ENCODE measurements at places on chromosomes 5 and 9. TPM values are rescaled to one million over a fixed set of nuclear protein-coding genes. Genes with fewer than 3 reads are reported as not detected.

Gene DUSP1
- total RNA-seq = 55.6 TPM

Gene SPACA9
- total RNA-seq = 7.7 TPM

DNA sequence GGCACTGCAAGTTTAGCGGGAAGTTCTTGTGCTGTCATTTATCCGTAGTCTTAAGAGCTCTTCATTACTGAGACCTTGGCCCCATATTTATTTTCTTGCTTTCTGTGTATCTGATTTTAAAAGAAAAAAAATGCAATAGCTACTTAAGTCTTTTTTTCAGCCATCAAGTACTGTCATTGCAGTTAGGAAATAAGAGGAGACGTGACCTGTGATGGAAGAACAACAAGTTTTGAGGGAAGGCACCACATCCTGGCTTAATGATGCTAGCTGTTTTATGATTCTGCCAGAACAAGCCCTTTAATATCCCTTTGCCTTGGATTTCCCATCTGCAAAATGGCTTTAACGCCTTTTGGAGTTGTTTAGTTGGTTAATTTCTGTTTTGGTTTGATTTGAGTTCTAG is 3.8 kb downstream of the RGMB start:
- no peak overlapping the region for H3K27ac ChIP-seq
- DNase-seq = no peak
- H3K4me1 ChIP-seq = peaks cover 17% of the 10 kb centered on the region
- H3K27me3 ChIP-seq = peaks cover 39% of the 10 kb centered on the region
- H3K4me3 ChIP-seq = no peak overlapping the region

GRCh38 chr5:136000932-136001331 is 27.9 kb upstream of the TGFBI start:
- H3K27ac ChIP-seq = no peak overlapping the region
- H3K4me1 ChIP-seq = no peaks in the 10 kb centered on the region
- H3K4me3 ChIP-seq = no peak overlapping the region
- H3K36me3 ChIP-seq = no peaks in the 10 kb centered on the region

DNA sequence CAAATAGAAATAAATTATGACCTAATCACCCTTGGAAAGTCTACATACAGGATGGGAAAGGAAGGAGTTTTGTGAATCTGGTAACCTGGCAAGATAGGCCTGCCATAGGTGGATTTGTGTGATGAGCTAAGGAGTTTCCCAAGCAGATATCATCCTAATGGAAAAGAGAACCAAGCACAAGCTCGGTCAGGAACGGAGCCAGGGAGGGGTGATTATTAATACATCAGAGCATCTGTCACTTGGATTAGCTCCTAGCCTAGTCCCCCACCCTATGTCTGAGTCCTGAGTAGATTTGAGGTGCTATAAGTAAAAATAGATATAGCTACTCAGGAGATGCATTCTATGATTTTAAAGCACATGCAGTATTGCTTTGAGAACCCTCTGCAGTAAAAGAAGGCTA is 57.3 kb upstream of the SMARCA2 start:
- no peaks in the 10 kb centered on the region for H3K36me3 ChIP-seq
- H3K27ac ChIP-seq = no peak overlapping the region
- DNase-seq = no peak
- H3K27me3 ChIP-seq = peaks cover 7% of the 10 kb centered on the region
- no peak overlapping the region for H3K4me3 ChIP-seq

GRCh38 chr9:69590266-69590665 is 81.9 kb downstream of the APBA1 start:
- no peak for DNase-seq
- H3K36me3 ChIP-seq = no peaks in the 10 kb centered on the region
- H3K27me3 ChIP-seq = no peaks in the 10 kb centered on the region
- H3K27ac ChIP-seq = no peak overlapping the region
- H3K4me1 ChIP-seq = no peaks in the 10 kb centered on the region
